ENCODE measurements at places on chromosomes 1 and 21.

DNA sequence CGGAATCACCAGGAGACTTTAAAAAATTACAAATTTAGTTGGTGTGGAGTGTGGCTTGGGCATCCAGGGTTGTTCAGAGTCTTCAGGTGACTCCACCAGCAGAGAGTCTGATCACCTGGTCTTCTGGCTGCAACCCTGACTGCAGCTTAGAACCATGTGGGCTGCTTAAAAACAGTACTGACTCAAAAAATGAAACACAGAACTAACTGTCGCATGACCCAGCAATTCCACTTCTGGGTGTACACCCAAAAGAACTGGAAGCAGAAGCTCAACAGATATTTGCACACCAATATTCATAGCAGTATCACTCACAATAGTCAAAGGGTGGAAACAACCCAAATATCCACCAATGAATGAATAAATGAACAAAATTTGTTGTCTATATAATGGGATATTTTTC is 17.3 kb downstream of the TLR5 start:
- DNase-seq: no peak

DNA sequence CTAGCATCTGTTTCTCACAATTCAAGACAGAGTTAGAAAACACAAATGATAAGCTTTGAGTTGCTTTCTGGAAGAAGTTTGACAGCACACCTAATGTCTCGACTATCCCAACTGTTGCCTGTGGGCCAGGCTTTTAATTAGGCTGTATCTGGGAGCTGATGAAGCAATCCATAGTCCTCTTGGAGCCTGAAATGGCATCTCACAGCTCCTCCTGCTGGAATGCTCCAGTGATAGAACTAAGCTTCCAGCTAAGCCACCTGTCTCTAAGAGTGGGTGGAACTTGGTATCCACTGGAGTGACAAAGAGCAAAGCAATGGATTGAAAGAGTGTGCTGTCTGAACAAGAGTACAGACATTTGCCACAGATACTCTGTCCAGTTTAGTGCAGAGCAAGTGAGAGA is 605.3 kb upstream of the NR5A2 start:
- no peak for DNase-seq

- DNase-seq: no peak
Measured at GRCh38 chr21:16002874-16003466, 273.2 kb downstream of the USP25 start.

DNA sequence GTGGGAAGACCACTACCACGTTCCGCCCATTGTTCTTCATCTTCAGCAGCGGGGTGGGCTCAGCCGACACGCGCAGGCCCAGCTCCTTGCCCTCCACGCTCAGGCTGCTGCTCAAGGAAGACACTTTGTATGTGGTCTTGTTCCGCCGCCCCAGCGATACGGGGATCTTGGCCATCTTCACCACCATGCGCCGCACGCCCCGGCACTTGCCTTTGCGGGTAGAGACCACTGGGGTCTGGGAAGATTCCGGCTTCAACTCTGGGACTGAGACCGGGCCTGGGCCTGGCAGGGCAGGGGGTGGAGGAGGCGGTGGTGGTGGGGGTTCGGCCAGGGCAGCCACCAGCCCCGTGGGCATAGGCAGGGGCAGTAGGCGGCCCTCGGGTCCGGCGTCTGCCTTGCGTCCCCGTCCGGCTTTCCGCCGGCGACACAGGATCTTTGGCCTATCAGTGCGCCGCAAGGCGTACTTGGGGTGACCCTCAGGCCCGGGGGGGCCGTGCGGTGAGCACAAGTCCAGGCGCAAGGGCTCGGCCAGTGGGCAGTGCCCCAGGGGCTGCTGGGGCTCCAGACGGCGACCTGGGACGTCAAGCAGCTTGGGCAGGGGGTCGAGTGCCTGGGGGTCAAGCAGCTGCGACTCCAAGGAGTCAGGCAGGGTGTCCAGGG is 53.3 kb downstream of the AHDC1 start:
- DNase-seq: no peak

DNA sequence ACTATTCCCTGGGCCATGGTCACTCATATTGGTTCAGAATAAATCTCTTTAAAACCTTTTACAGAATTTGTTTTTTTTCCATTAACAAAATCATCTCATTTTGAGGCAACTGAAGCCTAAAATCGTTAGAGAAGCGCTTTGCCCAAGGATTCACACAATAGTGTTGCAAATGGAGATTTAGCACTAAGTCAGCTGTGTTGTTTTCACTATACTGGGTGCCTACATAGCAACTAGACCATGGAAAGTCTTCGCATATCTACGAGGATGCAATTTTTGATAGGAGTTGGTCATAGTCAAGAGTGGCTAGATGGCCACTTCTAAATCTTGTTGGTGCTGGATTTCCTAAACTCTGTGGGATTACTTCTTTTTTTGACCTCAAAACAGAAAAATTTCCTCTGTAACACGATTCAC is 530 bp upstream of the TIPRL start:
- DNase-seq: no peak

DNA sequence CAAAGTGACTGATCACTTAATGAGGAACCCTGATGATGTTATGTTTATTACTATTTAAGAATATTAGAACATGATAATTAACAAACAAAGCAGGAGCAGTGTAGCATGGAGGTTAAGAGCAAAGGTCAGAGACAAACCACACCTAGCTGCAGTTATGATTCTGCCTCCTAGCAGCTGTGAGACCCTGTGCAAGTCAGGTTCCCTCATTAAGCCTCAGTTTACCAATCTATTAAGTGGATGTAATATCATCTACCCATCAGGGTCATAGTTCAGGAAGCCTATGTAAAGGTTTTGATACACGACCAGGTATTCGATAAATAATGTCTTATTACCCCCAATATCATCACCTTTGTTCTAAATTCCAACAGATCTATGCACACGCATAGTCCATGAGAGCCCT is 32.0 kb downstream of the DUSP10 start:
- no peak for DNase-seq

DNA sequence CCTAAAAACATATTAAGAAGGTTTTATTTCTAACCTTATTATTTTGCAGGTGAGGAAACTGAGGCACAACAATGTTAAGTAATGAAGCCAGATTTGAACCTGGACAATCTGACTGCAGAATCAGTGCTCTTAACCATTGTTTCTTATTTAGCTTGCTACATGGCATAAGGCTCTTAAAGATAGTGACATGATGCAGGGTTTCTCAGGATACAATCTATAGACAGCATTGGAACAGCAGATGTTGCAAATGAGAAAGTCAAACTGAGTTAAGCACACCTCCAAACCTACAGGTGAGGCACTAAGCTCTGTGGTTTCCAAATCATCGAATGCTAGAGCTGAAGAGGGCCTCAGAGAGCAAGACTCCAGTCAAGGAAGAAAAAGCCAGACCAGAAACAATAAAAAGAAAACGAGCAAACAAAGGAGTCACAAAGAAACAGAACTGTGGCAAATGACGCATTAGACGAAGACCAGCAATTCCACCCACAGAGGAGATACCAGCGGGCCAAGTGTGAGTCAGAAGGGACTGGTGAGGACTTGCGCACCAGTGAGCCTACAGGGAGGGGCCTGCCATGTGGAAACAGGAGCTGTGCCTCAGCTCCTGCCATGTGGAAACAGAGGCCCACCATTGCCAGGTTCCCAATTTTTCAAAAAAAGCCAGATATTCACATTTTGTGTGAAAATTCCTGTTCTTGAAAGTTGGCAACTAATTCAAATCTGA is 14.4 kb downstream of the CD58 start:
- no peak for DNase-seq

DNA sequence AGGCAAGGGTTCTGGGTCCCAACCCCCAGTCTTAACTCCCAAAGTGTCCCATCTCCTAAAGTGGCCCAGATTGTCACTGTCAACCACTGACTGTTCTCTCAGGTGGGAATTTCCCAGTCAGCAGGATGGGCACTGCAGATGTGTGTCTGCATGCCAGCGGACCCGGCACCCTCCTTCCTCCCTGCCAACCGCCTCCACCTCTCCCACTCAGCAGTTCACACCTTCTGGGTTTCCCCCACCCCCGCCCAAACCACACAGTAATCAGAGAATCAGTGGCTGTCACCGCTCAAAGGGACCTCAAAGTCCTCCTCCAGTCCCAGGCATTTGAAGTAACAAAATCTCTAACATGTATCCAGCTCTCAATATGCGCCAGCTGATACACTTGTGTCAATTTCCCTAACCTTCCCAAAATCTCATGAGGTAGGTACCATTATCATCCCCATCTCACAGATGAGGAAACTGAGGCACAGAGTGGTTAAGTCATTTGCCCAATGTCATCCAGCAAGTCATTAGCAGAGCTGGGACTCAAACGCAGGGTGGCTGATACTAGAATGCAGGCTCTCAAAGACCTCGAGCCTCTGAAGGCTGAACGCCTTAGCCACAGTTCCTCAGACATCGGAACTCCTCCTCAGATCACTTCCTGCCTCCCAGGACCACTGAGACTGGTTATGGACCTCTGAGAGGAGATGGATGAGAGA is 4.8 kb downstream of the RUNX3 start:
- DNase-seq: no peak

GRCh38 chr1:204863024-204863423 is 7.6 kb upstream of the NFASC start:
- DNase-seq: no peak

Measured in Karpas-422 (cell line).